CD4-positive, alpha-beta T cell treated with Interleukin-4 for 4 hours (primary cell): ENCODE measurements at places on chromosomes 16 and 17.

- no peak for DNase-seq
Measured at GRCh38 chr17:69567130-69567529, 152.6 kb downstream of the MAP2K6 start.

- no peak for DNase-seq
Measured at GRCh38 chr17:83186751-83187421, 107.5 kb downstream of the METRNL start.

GRCh38 chr16:49600536-49600935, 226.9 kb downstream of the C16orf78 start:
- DNase-seq: no peak

DNA sequence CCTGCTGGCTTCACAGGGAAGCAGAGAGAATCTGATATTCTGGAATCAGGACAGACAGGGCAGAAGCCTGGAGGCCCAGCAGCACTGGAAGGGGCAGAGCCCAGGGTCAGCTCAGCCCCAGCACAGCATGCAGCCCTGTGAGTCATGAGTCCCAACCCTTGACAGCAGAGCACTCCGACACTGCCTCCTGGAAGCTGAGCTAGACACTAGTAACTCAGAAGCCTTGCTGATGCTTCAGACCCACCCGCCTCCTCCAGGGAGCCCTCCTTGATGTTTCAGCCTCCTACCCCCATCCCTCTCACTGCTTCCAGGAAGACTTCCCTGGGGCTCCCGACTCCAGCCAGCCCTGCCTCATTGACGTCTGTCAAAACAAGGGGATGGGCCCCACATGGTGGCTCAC, 6.9 kb downstream of the CAMKK1 start:
- DNase-seq: no peak

DNA sequence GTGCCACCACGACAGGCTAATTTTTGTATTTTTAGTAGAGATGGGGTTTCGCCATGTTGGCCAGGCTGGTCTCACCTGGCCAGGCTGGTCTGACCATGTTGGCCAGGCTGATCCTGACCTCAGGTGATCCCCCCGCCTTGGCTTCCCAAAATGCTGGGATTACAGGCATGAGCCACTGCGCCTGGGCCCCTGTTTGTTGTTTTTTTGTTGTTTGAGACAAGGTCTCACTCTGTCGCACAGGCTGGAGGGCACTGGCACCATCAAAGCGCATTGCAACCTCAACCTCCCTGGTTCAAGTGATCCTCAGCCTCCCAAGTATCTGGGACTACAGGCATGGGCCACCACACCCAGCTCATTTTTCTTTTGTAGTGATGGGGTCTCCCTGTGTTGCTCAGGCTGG, 43.7 kb upstream of the TAOK1 start:
- no peak for DNase-seq

DNA sequence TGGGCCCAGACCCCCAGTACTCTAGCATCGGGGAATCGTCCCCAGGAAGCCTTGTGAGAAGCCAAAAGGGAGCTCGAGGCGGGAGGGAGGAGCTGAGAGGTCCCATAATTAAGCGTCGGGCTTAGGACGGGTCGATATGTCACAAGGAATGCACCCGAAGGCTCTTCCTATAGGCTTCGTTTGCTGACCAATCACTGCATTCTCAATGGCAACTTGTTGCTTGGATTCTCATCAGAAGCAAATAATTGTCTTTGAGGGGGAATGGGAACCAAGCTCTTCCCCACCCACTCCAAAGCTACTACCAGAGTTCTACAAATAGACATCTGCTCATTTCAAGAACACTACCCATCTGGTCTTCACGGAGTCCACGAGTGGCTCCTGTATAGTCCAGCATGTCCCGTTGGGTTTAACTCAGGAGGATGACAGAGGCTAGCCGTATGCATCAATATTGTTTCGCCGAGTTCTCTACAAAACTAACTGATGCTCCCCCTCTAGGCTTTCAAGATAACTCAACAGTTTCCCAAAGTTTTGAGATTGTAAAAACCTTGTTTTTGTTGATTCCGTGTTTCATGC, 628 bp upstream of the BLMH start:
- no peak for DNase-seq

DNA sequence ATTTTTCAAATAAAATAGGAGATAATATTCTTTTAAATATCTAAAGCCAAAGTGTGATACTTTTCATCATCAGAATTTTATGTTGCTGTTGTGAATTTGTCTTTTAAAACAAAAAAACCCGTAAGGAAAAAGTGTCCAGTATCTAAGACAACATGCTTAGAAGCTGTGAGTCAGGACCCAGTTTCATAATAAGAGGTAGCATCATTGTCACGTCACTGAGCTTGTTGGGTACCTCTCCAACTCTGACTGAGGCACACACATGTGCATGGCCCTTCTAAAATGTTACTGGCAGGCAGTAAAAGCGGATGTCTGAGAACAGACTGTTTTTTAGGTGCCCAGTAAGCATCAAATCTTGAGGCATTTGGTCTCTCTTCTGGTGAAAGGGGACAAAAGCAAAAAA, 2.5 kb downstream of the CIAPIN1 start:
- no peak for DNase-seq

DNA sequence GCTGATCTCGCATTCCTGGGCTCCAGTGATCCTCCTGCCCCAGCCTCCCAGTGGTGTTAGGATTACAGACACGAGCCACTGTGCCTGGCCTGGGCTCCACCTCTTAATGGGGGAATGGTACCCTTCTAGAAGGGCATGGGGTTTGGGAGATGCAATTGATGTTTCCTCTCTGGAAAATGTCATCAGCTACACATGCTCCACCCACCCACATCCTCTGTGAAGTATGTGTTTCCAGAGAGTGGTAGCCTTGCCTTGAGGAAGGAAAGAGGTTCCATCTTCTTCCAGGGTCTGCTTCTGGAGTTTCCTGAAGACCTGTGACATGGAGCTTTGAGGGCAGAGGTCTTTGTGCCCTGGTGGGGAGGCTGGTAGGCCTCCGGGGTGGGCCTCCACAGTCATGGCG, 45.2 kb upstream of the GSE1 start:
- no peak for DNase-seq

- no peak for DNase-seq
Measured at GRCh38 chr16:67034487-67034886, 5.5 kb downstream of the CBFB start.
